NCI-H526 treated with DMSO at 0.1 percent for 48 hours (cell line): ENCODE measurements at places on chromosomes 2 and 18.

DNA sequence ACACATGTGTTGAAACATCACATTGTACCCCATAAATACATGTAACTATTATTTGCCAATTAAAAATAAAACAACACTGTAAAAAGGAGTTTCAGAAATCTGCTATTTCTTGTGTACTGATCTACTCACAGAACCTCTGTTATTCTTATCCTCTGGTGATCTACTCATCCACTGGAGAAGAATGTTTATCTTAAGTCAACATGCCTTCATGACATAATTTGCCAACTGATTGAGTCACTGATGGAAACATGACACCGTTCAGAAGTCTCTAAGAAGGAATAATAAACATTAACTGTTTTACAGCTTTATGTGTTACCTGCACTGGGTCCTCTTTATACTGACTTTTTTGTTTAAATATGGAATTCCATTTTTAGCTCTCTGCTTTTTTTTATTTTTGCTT, 555.2 kb downstream of the DCDC2C start:
- no peak for DNase-seq

DNA sequence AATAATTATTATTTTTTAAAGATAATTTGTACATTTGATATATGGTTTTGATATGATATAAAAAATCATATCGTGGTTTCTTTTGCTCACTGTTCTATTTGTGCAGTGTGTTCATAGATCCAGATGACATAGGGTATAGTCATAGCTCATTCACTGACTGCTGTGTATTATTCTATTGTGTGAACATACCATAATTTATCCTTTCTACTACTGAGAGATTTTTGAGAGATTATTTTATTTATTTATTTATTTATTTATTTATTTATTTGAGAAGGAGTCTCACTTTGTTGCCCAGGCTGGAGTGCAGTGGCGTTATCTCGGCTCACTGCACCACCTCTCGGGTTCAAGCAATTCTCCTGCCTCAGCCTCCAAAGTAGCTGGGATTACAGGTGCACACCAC, 39.0 kb downstream of the FER1L5 start:
- DNase-seq: no peak

GRCh38 chr2:44269831-44270230, 5.4 kb upstream of the SLC3A1 start:
- no peak for DNase-seq

DNA sequence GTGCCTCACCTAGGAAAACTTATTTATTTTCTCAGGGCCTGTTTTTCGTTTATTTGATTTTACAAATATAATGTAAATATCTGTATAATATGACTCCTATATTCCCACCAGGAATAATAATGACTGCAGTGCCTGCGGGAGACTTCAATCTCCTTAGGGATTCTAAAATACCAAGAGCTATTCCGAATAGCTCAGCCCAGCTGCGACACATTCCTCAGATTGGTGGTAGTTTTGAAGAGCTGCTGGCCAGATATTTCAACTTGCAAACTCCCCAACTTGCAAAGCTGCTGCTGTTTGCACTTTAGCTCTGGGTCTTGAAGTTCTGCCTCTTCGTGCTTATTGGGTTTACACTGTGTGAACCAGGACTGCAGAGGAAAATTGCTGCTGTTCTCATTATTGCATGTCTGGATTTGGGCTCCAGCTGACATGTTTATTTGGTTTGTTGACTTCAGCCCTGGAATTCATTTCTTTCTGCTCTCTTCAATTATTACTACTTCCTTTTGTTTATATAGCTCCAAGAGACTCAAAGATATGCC, 480.2 kb upstream of the CHST9 start:
- DNase-seq: no peak

DNA sequence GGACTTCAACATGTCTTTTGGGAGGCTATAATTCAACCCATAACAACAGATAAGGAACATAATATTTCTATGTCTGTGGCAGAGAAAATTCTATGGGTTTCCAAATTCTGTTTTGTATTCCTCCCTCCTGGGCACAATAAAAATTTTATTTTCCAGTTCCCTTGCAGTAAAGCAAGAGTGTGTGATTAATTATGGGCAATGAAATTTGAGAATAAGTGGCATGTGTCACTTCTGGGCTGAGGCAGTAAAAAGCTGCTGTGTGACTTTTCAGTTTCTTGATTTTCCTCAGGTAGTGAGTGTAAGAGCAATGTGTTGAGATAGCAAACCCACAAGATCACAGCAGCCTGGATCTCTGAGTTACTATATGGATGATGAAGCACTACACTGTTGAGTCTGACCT, 216.4 kb downstream of the MEIS1 start:
- DNase-seq: no peak

DNA sequence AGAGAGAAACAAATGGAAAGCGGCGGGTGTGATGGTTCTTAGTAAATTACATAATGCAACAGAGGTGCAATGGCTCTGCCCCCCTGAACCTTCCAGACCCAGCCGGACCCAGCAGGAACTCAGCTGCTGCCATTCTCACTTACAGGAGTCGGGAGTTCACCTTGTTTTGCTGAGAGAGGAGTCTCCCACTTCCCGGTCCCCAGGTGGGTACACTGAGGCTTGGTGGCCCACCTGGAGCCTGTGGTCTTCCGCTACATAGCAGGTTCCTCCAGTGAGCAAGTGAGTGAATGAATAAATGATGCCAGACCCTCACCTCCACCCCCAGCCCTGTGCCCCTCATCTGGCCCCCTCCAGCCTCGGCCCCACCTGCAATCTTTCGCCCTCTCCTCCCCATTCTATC, 11.2 kb downstream of the BIN1 start:
- no peak for DNase-seq

- DNase-seq: no peak
These were observed 150.0 kb downstream of the DYSF start for GRCh38 chr2:71603311-71603811.

DNA sequence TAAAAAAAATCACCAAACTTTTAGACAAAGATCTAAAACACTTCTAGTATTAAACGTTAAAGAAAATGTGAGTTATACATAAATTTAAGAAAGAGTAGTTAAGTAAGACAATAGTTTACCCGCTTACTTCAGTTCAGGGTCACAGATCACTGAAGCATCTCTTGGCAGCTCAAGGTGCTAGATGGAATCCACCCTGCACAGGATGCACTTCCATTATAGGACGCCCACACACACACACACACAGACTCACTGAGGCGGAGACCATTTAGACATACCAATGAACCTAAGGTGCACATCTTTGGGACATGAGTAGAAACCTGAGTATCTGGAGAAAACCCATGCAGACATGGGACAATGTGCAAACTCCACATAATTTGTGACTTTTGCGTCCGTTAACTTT, 630.6 kb upstream of the ZNF804A start:
- no peak for DNase-seq

GRCh38 chr18:44098551-44099098, 582.1 kb upstream of the SETBP1 start:
- DNase-seq: peak; percentile 37

GRCh38 chr2:179642462-179642861, 218.9 kb downstream of the ZNF385B start:
- DNase-seq: no peak

GRCh38 chr2:109200616-109201464, 71.8 kb downstream of the SH3RF3 start:
- DNase-seq: no peak

DNA sequence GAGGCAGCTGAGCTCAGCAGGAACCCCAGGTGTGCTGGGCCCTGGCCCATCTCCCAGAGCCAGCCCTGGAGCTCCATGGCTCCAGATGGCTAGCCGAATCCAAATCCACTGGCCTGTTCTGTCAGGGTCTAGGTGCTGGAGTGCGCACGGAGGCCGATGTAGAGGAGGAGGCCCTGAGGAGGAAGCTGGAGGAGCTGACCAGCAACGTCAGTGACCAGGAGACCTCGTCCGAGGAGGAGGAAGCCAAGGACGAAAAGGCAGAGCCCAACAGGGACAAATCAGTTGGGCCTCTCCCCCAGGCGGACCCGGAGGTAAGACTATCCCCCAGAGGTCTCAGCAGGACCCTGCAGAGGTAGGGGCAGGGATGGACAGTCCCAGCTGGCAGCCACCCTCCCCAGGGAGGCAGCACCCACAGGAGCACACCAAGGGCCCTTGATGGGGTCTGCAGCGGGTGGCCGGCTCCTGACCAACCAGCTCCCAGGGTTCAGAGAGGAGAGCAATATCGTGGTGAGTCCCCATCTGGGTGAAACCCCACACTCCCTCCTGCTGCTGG, 26.1 kb upstream of the PRLH start:
- no peak for DNase-seq

DNA sequence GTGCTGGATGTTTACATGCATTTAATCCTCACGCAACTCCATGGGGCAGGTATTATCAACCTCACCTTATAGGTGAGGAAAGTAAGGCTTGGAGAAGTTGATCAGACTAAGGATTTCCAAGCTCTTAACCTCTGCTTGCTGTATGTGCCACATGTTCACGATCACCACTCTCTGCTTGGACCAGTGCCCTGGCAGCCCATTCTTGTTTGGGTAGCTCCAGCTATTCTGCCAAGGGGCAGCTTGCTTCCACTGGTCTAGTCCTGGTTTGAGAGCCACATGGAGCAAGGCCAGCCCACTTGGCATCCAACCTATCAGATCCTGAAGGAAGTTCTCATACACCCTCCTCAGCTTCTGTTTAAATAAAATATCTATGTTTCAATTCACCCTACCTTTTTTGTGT, 14.3 kb downstream of the PLB1 start:
- no peak for DNase-seq

DNA sequence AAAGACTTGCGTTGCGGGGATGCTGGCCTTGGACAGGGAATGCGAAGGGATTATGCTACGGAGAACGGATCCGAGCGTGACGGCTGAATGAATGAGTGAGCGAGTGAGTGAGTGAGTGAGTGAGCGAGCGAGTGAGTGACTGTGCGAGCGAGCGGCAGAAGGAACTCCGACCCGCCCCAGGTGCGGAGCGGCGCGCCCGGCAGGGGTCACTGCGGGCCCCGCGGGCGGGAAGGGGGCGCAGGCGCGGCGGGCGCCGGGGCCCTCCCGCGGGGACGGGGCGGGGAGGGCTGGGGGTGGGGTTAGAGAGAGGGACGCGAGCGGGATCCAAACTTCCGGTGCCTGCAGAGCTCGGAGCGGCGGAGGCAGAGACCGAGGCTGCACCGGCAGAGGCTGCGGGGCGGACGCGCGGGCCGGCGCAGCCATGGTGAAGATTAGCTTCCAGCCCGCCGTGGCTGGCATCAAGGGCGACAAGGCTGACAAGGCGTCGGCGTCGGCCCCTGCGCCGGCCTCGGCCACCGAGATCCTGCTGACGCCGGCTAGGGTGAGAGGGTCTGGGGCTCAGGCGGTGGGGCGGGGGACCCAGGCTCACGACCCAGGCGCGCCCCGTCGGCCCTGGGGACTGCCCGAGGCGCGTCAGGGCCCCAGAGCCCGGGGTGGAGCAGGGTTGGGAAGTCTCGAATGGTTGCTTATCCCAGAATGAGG, at the start of gene ITM2C:
Gene ITM2C, plus strand, starts transcription at position 338 of the 702 bp plus-strand sequence. Its CDS starts 84 bp downstream, at position 422.
- peak; percentile 66 for DNase-seq

GRCh38 chr2:239819974-239820555, 205.1 kb downstream of the NDUFA10 start:
- peak; percentile 23 for DNase-seq

GRCh38 chr2:85648619-85649018, 19.4 kb downstream of the SFTPB start:
- DNase-seq: no peak

- DNase-seq: no peak
These were observed 249.4 kb upstream of the UBE2E3 start for GRCh38 chr2:180730976-180731375.

GRCh38 chr2:46958431-46959017, 42.9 kb upstream of the MCFD2 start:
- no peak for DNase-seq

DNA sequence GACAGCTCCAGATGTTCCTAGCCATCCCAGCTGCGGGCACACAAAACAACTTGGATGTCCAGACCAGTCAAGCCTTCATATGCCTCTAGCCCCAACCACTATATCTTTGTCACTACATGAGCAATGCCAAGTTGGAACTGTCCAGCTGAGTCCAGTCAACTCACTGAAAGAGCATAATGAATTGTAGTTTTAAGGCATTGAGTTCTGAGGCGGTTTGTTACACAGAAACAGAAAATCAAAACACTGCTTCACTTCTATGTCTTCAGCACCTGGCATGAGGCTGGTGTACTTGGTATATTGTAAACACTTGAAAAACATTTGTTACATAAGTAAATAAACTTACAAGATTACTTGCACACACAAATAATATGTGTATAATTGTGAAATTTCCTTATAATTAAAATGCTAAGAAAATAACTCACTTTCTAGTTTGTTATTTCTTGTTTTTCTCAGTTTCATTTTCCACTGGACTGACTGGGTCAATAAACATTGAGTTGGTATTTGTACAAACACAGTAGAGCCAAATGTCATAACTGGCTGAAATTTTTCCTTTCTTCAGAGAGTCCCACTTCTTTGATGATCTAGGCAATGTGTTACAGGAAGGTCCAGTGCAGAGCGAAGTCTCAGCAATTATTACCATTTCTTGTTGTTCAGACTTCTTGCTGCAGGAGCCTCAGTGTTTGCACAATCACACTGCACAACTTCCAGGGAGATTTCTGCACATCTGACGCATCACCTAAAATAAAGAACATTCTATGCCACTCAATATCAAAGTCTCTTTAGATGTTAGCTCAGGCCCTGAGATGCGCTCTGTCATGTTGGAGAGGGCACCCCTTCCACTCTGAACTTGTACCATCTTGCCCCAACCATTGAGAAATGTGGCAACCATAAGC, 38.2 kb upstream of the DPP4 start:
- no peak for DNase-seq

DNA sequence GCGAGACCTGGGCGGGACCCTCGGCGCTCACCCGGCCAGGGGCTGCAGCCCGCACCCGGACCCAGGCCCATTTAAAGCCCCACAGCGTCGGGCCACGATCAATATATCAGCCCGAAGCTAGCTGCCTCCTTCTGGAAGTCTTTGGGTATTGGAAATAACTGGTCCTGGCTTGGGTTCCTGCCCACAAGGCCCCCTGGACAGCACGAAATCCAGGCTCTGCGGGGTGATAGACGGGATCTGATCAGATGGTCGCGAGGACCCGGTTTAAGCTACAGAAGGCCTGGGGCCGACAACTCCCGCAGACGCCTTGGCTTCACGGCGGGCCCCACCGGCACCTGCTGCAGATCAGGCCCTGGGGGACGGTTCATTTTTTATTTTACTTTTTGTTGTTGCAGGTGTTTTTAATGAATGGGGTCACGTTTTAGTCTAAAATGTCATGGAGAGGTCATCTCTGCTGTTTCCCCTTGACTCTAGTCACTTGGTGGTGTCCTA, 362 bp upstream of the PSTPIP2 start:
- DNase-seq: no peak

DNA sequence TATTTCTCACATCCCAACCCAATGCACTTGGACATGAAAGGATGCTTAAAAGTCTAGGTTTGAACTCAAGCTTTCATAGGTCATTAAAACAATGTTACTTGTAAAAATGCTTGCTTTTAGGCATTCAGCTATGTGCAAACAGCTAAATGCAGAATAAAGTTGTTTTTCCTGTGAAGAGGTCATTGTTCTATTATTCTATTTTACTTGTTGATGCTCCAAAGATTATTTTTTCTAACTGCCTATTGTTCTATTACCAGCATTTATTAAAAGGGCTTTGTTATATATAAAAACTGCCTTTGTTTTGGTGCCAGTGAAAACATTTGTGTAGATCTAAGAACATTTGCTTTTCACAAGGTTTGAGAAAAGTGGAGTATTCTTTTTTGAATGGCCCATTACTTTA, 49.4 kb downstream of the TMEM178A start:
- DNase-seq: no peak
